Stimulated activated CD4-positive, alpha-beta T cell treated with anti-CD3 and anti-CD28 coated beads, Interleukin-2, amount 100 ng/mL, for 24 hours (primary cell): ENCODE measurements at places on chromosomes 16 and 17.

GRCh38 chr17:28178800-28179199 lies 136.3 kb downstream of the NLK start:
- no peak for DNase-seq

GRCh38 chr17:50523208-50523607 lies 9.3 kb upstream of the EPN3 start:
- DNase-seq = no peak

GRCh38 chr17:62751060-62751691 lies 56.9 kb downstream of the MARCHF10 start:
- no peak for DNase-seq

DNA sequence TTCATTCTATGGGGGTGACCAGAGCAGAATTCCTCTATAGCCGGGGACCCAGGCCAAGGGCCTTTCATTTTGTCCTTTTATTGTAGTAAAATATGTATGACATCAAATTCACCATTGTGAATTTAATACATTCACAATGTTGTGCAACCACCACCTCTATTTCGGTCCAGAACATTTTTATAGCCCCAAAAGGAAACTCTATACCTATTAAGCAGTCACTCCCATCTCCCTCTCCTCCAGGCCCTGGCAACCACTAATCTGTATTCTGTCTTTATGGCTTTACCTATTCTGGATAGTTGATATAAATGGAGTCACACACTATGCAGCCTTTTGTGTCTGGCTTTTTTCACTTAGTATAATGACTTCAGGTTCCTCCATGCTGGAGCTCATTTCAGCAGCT lies 9.7 kb upstream of the TNS4 start:
- DNase-seq = no peak

GRCh38 chr17:57879437-57880085 lies 29.7 kb upstream of the MRPS23 start:
- DNase-seq = peak; percentile 36

DNA sequence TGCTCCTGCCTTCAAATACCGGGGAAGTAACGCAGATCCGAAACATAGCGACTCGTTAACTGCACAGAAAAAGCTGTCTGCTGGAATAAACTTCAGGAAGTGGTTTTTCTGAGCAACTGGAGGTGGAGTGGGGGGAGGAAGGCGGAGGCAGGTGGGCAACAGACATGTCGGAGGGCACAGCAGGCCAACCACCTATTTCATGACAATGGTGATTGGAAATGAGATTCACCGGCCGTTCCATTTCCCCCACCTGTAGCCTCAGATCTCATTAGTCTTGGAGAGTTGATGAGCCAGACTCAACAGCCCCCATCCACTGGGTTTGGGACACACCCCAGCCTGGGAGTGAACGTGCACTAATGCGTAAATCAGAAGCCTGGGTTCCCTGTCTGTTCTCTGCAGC lies 7.7 kb upstream of the PECAM1 start:
- DNase-seq = no peak

- no peak for DNase-seq
Observed at GRCh38 chr16:68190736-68191510, 45.0 kb downstream of the ESRP2 start.

GRCh38 chr16:78353640-78354275 lies 254.3 kb downstream of the WWOX start:
- no peak for DNase-seq

DNA sequence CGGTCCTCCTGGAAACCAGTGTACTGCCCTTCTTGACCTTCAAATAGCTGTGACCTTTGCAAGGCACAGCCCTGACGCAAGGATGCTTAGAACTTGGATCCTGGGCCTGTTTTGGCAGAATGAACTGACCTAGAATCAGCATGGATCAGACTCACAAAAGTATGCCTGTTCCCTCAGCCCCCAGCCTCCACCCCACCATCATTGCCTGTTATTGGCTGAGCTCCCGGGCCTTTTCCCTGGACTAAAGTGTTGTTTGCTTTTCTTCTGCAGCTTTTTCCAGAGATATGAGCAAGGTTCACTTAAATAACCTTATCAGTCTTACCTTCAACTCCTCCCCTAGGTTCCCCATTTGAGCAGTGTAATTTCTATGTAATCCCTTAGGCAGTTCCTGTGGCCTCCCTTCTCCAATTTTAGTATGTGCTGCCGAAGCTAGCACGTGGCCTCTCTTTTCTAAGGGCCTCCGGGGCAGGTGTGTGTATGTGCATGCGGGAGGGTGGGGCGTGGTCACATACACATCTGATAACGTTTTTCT lies 347.4 kb downstream of the MAF start:
- no peak for DNase-seq

- DNase-seq = no peak
Observed at GRCh38 chr17:82012261-82012639, 10.4 kb downstream of the CENPX start.

- DNase-seq = no peak
Observed at GRCh38 chr16:66030036-66030435, 336.5 kb upstream of the CDH5 start.

DNA sequence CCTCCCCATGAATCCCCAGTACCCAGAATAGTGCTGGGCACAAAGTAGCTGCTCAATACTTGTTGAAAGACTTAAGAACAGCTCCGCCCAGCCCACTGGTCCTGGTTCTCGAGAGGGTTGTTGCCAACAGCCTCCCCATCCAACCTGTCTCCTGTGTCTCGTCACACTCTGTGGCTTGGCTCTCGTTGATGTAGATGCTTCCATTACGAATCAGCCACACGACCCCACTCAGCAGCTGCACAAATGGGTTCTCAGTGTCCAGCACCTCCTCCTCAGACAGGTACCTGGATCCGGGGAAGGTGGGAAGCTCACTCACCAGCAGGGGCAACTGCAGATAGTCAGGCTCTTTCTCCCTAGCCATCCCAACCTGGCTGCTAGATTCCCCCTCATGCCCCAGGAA lies 2.1 kb downstream of the NAGPA start:
- DNase-seq = no peak

DNA sequence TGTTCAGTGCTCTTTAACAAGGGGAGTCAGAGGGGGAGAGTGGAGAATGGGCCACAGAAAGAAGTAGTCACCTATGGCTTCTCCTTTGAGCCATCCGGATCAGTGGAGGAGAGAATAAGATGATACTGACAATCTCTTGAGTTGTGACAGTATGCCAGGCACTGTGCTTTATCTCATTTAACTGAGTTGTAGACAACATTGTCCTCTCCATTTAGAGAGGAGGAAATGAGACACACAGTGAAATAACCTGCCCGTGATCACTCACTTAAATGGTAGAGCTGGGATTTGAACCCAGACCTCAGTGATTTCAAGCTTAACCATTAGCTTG lies 17.8 kb upstream of the EEF2K start:
- DNase-seq = no peak

DNA sequence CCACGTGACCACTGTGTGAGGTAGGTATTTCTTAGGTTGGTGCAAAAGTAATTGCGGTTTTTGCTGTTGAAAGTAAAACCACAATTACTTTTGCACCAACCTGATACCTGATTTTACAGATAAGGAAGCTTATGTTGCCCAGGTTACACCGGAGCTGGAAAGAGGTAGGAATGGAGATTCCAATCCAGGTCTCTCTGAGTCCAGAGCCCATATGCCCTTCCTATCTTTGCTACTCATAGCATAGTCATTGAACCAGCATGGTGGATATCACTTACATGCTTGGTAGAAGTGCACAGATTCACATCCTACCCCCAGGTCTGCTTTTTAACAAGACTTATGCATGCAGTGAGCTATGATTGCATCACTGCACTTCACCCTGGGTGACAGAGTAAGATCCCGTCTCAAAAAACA lies 61.8 kb downstream of the ARSG start:
- no peak for DNase-seq

- peak; percentile 57 for DNase-seq
Observed at GRCh38 chr17:39573447-39574298, 34.0 kb downstream of the NEUROD2 start.

DNA sequence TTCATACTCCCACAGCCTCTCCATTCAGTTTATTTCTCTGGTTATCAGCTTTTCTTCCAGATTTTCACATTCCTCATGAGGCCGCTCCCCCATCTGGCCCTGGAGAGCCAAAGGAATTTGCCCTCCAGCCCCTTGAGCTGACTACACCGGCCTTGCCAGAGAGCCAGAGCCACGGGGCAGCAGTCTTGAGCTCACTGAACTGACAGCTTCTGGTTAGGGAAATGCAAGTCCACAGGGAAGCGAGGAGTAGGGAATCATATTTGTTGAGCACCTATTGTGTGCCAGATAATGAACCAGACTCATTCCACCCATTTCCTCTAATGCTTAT lies 102.4 kb downstream of the ABCC12 start:
- no peak for DNase-seq

- no peak for DNase-seq
Observed at GRCh38 chr17:64384253-64385186, 6.1 kb downstream of the PECAM1 start.

DNA sequence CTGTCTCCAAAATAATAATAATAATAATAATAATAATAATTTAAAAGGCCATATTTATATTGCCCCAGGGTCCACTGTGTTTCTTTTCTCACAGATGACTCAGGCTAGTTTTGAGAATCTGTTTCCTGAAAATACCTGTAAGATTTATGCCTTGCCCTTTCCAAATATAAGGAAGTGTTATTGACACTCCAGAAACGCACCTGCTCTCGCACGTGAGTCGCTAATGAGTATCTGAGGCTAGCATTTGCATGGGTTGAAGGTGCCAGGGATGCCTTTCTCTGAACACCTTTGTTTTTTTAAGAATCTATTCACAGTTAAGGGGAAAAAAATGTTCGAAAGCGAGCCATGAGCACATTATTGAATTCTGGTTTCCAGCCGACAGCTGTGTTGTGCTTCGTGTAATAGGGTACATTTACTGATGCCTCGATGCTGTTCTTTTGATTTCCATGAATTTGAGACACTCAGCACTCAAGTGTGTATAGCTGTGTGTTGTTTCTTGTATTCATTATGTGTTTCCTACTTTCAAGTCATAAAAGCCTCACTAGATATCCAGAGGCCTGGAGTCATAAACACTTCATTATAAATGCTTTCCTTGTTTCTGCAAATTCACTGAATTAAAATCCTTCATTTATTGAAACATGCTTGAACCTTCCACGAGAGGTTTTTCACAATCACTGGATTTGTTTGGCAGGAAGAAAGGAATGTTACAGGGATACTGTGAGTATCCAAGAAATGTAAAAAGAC lies 45.0 kb upstream of the NOL11 start:
- DNase-seq = no peak

DNA sequence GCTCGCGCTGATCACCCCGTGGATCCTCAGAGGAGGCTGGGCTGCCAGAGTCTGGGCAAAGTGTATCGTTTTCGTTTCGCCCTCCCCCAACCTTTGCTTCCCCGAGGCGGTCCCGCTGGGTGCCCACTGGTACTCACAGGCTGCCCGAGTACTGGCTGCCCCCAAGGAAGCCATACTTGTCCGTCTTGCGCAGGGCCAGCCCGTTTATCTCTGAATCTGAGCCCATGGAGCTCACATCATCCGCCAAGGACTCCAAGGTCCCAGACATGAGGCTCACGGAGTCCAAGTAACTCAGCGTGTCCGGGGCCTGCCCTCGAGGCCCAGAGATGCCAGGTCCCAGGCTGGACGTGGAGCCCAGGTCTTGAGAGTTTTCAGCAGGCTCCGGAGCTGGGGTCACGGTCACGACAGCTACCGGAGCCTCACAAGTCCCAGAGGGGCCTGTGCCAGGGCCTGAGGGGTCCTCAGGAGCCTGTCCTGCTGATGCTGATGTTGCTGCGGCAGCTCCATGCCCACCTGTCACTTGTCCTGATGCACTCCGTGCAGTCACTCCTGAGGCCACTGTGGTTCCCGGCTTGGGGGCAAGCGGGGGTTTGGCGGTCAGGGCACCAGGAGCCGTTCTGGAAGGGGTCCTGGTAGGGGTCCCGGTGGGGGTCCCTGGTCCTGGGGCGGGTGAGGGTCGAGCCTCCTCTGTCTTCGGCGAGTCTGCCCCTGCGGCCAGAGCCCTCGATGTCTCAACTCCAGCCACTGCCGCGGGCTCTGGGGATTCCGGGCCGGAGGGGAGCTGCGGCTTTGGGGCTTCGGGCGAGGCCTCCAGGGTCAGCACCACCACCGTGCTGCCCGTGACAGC lies 980 bp downstream of the TBC1D10B start:
- DNase-seq = no peak

DNA sequence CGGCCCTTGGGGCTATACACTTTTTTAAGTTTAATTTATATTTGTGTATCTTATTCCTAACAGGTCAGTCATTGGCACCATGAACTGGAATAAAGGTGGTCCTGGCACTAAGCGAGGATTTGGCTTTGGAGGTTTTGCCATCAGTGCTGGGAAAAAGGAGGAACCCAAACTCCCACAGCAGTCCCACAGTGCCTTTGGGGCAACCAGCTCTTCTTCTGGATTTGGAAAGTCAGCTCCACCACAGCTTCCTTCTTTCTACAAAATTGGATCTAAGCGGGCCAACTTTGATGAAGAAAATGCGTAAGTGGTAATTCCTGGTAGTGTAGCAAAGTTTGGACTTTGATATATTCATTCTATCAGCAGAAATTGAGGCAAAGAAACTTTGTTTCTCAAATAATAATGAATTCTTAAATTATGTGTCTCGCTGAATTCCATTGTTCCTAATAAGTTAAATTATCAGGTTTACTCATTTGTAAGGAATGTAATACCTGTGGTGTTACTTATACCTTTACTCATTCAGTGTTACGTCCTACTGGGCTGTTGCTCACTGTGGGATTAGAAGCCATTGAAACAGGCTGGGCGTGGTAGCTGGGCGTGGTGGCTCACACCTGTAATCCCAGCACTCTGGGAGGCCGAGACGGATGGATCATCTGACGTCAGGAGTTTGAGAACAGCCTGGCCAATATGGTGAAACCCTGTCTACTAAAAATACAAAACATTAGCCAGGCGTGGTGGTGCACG lies 13.2 kb downstream of the DDX42 start:
- DNase-seq = no peak

DNA sequence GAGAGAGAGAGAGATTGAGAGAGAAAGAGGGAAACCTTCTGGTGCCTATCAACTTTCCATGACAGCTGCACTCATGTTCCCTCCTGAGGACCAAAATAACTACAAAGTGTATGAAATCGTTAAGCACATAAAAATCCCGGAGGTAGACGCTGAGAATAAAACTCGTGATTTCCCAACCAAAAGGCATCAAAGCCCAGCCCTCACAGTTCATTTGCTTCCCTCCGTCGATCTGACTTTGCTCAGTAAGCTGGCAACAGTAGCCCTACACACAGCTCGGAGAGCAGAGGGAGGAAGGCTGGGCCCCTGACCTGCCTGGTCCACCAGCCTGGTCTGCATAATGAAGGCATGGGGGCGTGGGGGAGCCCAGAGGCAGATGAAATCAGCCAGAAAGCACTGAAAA lies 273.9 kb upstream of the ZFHX3 start:
- no peak for DNase-seq

DNA sequence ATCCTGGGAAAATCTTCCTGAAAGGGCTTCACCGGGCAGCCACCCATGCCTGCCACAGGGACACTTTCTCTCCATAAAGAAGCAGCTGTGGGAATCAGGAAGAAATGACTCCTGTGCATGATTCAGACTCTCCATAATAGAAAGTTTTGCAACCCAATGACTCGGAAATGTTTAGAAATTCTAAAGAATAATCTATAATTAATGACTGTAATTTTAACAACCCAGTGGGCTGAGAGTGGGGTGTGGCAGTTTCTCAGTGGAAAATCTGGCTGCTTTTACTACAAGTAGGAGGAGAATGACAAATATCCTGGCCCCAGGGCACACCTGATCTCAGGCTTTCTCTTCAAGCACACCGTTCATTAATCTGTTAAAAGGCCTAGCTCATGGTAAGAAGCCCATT lies 25.7 kb downstream of the IRF8 start:
- DNase-seq = peak; percentile 62
